Left ventricle myocardium inferior (tissue), 1 donor: ENCODE measurements at places on chromosomes 5 and 9. TPM values are rescaled to one million over a fixed set of nuclear protein-coding genes. Genes with fewer than 3 reads are reported as not detected.

DNA sequence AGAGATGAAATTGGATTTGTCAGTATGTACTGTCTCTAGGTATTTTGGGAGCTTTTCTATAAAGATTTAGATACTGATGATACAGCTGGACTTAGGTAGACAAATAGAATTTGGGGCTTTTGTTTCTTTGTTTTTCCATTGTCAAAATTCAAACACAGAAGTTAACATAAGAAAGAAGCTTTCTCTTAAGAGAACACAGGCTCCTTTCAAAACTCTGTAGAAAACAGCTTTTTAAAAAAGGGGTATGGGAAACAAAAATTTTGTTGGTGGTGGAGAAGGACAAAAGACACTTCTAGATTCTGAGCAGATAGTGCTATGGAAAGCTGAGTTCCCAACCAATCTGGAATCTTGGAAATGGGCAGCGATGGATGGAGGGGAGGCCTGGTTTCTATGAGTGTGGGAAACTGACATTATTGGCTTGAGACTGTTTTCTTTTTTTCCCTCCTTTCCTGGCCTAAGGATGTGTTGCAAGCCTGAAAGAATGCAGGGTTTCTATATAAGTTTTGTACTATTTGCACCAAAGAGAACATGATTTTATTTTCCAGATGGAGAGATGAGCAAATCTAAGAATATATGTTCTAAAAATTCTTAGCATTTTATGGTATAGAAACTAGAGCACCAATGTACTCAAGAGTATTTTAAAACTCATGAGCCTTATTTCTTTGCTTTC lies 240.0 kb downstream of the PRR16 start:
- DNase-seq, result no peak

- no peak for DNase-seq
Observed at GRCh38 chr5:76081811-76082771, 1.1 kb upstream of the SV2C start.

- no peak for DNase-seq
Observed at GRCh38 chr5:179438011-179438441, 92.8 kb upstream of the ADAMTS2 start.

DNA sequence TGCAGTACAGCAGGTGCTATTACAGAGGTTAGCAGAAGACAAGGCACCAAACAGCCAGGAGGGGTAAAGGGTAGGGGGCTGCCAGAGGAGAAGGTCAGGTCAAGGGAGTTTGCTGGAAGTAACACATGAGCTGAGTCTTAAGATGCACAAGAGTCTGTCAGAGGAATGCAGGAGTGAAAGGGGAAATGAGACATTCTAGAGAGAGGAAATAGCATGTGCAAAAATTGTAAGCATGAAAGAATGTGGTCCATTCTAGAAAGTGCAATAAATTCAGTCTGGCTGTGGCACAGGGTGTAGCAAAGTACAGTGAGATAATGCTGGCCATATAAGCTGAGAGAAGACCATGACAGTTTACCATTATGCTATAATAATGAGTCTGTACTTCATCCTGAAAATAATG lies 6.6 kb downstream of the GOLGA1 start:
- DNase-seq, result no peak

- no peak for DNase-seq
Observed at GRCh38 chr5:180332051-180332517, 21.1 kb downstream of the GFPT2 start.

DNA sequence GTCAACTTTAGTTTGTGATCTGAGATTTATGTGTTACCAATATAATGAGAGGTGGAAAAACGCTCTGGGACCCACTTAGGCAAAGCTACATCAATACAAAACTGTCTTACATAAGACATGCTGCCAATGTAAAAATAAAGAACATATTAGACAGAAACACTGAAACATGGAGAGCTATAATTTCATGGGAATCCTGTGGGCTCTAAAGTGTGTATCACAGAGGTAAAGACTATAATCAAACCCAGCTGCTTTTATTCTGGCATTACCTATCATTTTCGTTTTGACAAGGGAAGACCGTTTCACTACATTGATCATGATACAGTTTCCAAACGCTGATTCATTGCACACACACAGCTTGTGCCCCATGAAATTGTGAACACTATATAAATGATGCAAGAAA lies 400.5 kb upstream of the TUSC1 start:
- no peak for DNase-seq

DNA sequence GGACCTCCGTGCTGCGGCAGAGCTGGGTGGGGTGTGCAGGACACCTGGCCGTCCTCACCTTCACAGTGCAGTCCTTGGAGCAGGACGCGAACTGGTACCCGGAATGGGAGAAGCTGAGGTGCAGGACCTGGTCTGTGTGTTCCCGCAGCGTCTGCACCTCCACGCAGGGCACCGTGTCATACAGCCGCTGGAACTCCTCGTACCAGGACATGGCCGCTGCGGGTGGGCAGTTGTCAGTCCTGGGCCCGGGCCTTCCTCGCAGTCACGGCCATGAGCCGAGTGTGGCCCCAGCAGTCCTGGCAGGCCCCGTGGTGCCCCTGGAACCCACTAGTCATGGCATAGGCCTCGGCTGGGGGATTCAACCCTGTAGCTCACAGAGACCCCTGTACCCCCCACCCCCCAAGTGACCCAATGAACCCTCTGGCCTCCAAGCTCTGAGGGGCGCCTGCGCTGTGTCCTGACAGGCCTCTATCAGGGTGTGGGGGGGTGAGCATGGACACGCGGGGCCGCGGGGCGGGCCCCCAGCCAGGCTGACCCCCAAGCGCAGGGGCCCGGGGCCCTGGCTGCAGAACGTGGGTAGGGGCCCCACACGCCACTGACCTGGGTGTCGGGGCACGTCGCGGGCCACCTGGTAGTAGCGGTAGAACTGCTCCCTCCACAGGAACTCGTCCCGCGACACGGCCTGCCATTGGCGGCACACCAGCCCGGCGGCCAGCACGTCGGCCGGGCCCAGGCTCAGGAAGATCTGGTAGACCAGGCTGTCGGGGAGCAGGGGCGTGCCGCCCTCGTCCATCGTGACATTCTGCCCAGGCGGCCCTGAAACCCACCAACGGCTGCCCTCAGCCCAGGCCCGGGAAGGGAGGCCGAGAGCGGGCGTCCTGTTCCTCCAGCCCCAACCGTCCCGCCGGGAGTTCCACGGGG lies 987 bp downstream of the FBXW5 start:
- DNase-seq, result no peak

DNA sequence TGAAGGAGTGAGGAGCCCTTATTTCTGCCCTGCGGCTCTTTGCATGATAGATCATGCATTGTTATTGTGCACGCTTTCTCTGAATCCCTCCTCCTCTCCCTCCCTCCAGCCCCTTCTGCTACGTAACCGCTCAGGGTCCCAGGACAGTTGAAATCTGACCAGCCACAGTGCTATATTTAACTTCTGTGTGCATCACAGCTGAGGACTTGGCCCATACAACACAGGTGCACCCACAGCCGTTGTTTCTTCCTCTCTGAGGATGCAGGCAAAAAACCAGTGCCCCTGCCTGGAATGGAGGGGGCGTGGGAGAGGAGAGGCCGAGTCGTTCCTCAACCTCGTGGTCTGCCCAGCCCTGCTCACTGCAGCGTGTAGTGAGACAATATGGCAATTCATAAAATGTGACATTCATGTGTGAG lies 335.6 kb upstream of the CLINT1 start:
- no peak for DNase-seq

Gene PCDHGA4
- total RNA-seq, result 7.3 TPM

DNA sequence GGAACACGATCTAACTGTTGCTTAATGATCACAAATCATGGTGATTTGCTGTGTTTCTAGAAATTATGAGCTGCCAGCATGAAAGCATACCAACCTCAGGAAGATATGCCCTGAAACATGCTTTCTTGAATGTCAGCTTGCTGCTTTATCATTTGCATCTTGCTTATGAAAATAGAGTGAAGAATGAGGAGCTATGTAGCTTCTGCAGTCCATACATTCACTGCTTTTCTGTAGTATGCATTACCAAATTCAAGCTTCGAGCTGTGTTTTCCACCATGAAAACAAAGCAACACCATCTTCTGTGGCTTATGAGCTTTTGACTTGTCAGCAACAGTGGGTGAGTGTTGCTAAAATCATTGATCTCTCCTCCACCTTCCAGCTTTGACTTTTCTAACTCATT lies 16.5 kb downstream of the F2RL2 start:
- no peak for DNase-seq

DNA sequence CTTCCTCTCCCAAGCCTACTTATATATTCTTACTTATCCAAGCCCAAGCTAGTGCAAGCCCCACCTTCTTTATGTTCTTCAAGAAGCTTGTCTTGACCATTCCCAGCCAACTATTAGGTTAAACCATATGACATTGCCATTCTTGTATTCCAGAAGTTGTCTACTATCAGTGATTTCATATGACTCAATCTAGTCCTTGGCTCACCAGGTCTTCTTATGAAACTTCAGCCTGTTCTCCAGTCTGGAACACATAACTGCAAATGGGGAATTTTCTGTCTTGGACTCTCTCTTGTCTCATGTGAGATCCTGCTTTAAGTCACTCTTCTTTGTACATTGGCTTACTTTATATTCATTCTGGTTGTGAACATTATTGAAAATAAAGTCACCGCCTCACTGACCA lies 130.7 kb downstream of the TTLL11 start:
- DNase-seq, result no peak
